ENCODE measurements at places on chromosomes 7 and 10.

DNA sequence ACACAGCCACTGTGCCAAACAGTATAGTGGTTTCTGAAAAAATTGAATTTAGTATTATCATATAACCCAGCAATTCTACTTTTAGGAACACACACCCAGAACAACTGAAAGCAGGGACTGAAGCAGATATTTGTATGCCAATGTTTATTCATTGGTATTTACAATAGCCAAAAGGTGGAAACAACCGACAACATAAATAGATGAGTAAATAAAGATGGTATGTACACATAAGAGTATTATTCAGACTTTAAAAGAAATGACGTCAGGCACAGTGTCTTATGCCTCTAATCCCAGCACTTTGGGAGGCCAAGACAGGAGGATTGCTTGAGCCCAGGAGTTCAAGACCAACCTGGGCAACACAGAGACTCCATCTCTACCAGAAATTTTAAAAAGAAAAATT, 7.2 kb downstream of the CDCA7L start:
- no peak for DNase-seq

- DNase-seq = no peak
Measured at GRCh38 chr7:22666732-22667131, 60.3 kb upstream of the IL6 start.

GRCh38 chr10:77554996-77555397, 82.6 kb downstream of the KCNMA1 start:
- DNase-seq = no peak

DNA sequence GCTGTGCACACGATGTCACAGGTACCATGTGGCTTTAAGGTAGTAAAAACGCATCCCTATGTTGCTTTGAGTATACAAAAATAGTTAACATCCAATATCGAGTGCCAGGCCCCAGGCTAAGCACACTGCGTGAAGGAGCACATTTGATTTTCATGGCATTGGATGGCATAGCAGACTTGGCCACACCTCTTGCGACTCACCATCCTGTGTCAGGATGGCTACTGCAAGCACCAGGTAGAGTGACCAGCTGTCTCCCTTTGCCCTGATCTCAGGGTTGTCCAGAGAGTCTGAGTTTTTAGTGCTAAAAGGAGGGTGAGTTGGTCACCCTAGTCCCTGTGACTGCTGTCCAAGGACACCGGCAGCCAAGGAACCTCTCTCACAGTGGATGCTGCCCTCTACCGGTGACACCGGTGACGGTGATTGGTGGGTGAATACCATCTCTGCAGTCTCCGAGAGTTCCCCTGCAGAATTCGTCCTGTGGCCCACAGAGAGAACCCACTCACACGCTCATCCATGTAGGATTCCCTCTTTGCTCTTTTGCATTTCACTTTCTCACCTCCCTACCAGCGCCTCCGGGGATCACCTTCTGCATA, 76.1 kb downstream of the BICC1 start:
- DNase-seq = no peak

- DNase-seq = no peak
Measured at GRCh38 chr10:128851726-128852125, 615.3 kb upstream of the MGMT start.

GRCh38 chr10:118102121-118102520, 55.4 kb upstream of the RAB11FIP2 start:
- no peak for DNase-seq

DNA sequence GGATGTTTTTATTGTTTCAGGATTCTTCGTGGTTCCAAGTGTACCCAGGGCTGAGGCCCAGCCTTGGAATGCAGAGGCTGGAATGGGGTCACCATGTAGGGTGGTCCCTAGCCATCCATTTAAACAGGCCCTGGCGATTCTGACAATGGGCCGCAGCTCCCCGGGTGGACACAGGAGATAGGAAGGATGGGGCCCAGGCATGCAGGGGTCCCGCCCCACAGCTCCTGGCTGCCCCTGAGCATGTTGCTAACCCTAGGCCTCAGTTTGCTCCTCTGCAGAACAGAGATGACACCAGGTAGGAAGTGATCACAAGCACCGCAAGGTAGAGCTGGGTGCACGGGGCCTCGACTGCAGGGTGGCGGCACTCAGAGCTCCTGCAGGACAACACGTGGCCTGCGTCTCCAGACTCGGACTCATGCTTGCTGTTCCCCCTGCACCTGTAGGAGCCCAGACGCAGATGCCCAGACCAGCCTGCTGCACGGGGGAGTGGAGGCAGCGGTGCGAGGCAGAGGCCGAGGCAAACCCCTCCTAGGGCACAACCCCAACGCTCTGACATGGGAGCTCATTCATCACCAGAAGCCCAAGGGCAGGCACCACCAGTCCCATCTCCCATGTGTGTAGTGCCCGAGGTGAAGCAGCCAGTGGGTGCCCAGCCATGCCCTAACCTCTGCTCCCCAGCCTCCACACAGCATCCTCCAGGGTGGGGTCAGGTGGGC, 25.5 kb downstream of the VIPR2 start:
- no peak for DNase-seq

- no peak for DNase-seq
Measured at GRCh38 chr7:66442385-66442784, 186.3 kb upstream of the KCTD7 start.

DNA sequence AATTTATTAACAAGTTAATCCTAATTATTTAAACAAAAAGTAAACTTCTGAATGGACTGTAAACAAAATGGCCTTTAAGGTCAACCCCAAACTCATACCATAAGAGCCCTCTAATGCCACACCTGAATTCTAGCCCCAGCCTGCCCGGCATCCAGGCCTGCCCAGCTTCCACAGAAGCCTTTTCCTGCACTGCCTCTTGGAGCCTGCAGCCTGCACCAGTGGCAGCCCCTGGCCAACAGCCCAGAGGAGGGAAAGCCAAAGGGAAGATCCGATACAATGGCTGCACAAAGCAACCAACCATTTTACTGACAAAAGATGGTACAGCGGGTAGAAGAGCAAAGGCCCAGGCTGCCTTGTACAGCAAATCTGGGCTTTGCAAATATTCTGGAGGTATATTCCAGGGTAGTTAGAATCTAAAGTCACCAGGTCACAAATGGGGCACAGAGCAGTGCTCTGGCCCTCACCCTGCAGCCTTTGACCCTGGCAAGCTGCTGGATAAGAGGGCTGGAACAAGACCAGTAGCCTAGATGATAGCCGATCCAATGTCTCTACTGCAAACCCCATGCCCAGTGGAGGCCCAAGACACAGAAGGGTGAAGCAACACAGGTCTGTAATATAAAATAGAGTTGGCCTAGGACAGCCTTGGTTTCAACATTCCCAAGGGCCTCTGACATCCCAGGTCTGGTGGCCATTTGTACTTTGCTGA, 12.5 kb upstream of the CH25H start:
- no peak for DNase-seq

- no peak for DNase-seq
Measured at GRCh38 chr7:47576031-47576865, 5.7 kb downstream of the TNS3 start.

- DNase-seq = no peak
Measured at GRCh38 chr7:138223402-138223879, 147.2 kb downstream of the AKR1D1 start.

DNA sequence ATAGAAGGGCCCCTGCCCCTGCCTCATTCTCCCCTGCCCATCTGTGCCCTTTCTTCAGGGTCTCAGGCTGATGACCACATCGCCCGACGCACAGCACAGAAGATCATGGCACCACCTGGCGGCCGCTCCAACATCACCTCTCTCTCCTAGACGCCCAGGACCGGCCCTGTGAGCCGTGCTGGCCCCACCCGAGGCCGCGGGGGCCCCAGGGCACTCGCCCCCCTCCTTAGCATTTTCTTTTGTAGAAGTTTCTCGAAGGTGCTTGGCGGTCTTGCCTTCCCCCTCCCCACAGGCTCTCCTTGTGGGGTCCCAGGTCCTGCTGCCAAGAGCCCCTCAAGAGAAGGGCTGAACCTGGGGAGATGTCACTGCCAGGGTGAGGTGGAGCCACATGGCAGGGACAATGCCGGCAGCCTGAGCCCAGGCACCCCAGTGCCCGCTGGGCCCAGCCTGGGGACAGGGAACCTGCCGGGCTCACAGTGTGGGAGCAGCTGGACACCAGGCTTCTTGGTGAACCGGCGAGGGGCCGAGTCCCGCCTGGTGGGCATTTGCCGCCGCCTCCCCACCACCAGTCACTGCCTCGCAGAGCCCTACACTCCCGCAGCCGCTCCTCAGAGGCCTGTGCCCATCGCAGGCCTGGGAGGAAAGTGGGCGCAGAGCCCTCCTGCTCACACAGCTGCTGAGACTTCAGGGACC, 18.2 kb downstream of the DPYSL4 start:
- DNase-seq = no peak

GRCh38 chr7:7769710-7770627, 51.6 kb upstream of the RPA3 start:
- DNase-seq = no peak

DNA sequence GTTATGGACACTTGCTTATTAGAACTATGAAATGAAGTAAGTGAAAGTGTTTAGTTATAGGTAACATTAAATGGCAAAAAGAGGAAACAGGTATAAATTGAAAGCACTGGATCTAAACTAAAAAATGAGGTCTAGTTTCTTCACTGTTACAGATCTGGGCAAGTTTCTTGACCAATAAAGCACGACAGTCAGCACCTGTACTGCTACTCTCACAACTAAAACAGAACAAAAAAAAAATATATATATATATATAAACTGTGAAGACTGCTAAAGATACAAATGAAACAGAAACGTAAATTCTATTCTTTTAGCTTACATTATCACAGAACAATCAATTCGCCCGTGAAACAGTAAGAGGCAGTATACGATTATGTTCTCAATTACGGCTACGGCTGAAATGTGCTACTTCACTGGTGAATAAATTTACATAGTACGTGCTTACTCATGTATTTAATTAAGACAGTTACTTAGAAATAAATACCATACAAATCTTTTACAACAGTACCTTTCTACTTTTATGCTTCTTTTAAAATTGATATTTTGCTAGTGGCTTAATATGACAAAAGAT, 4.2 kb downstream of the AHR start:
- no peak for DNase-seq

GRCh38 chr7:14714161-14714728, 188.3 kb downstream of the DGKB start:
- DNase-seq = no peak

GRCh38 chr7:31873816-31874597, 187.0 kb downstream of the PPP1R17 start:
- DNase-seq = no peak

DNA sequence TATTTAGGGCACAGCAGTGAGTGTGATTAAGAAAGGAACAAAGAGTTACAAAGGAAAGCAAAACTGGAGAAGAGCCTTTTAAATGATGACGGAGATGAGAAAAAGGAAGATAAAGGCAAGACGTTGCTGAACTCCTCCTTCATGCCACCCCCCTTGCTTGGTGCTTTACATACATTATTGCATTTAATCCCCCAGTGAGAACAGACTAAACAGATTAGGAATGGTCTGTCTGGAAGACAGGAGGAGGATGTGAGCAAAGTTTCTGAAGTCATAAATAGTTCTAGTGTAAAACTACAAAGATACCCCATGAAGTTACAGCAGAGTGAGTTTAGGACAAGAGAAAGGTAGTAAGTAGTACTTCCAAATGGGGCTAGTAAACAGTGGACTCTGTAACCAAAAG, 113.5 kb downstream of the PLCE1 start:
- no peak for DNase-seq

GRCh38 chr10:89563311-89563710, 27.9 kb upstream of the SLC16A12 start:
- DNase-seq = no peak

DNA sequence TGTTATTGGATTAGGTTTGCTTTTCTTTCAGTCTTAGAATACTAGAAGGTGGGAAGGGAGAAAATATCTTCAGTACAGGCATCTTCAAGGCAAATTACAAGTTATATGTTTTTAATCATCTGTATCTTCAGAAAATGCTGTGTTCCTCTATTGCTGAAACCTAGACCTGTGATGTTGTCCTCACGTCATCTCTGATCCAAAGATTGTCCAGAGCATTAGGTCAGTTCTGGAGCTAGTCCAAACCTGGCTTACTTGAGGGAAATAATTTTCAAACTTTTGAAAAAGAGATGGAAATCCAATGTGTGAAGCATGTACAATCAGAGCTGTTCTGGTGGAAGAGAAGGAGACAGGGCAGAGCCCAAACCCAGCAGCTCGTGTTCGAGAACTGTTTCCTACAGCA, 217.3 kb downstream of the ZEB1 start:
- no peak for DNase-seq

- DNase-seq = no peak
Measured at GRCh38 chr7:2521952-2522591, 2.5 kb downstream of the LFNG start.

- DNase-seq = no peak
Measured at GRCh38 chr7:106181658-106182265, 69.7 kb upstream of the SYPL1 start.

DNA sequence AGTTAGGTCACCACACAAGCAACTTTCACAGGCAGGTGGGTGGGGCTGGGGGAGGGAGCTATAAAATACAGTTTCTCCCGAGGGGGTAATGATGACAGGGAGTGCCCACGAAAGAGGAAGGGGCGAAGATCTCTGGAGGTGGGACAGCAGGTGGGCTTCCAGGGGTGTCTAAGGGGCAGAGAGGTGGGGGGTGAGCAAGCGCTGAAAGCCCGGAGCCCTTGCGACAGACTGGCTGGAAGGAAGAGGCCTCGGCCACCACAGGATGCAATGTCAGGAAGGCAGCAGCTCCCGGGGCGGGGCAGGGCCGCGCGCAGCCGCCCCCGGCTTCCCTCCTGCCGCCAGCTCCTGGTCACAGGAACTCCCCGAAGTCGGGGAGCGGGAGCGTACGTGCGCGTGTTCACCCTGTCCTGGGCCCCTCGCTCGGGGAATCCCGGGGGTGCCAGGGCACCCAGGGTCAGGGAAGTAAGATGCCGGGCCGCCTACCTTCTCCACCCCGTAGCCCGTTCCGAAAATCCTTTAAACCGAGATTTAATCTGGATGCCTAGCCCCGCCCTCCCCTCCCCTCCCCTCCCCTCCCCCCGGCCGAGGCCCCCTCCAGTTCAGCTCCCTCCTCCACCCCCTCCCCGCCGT, 105.2 kb upstream of the PPIF start:
- no peak for DNase-seq

DNA sequence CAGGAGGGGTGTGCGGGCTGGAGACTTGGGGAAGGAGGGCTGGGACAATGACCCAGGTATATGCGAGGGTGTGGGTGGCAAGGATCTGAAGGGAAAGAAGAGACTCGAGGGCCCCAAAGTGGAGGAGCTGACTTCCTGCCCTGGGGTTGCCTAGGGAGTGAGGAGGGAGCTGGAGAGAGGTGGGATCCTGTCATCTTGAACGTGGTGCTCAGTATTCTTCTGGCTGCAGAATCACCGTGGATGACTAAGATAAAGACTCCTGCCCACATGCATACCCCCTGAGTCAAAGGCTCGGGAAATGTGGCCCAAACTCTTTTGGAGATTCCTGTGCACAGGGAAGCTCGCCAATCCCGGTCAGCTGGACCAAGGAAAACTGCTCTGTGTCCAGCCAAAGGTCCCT, 31.2 kb downstream of the COL17A1 start:
- DNase-seq = no peak

DNA sequence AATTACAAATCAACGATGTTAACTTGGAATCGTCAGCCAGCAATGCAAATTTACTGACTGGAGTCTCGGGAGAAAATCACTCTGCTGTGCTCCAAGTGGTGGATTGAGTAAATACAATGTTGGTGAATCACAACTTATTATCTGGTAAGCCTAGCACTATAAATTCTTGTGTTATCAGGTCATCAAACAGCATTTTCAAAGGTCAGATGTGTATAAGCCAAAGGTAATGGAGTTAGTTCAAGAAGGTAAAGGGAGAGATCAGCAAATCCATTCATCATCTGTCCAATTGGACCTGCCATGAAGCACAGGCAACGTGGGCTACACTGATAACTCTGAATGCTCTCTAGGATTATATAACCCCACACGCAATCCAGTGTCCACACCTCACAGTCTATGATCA, 13.9 kb downstream of the CUBN start:
- DNase-seq = no peak
